ENCODE measurements at places on chromosomes 2 and 18. TPM values are rescaled to one million over a fixed set of nuclear protein-coding genes. Genes with fewer than 3 reads are reported as not detected.
A peak's percentile ranks its signal among the peaks of the same experiment; 100 is the strongest.

Gene DPYSL5
- total RNA-seq: 56.5 TPM

Gene PRKAG3
- not detected for total RNA-seq

Gene DYNAP
- not detected for total RNA-seq

DNA sequence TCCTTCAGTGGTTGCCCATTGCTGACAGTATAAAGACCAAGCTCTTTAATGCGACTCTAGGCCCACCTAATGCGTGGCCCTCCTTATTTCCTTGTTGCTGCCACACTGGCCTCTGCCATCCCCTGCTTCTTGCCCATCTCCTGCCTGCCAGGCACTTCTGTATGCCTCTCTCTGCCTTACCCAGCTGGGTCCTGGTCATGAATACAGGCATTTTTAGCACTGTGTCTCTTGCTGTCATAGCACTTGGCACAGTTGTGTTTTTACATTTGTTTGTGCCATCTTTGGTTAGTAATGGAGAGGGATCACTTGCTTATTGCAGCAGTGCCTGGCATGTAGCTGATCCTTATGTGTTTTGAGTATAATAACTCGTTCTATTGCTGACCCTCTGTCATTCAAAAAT lies 38.7 kb downstream of the MAP4K4 start:
- no peak overlapping the region for H3K4me3 ChIP-seq
- H3K4me1 ChIP-seq: peaks cover 32% of the 10 kb centered on the region
- H3K27ac ChIP-seq: no peak overlapping the region
- DNase-seq: no peak

- H3K27ac ChIP-seq: no peak overlapping the region
- no peaks in the 10 kb centered on the region for H3K27me3 ChIP-seq
- DNase-seq: no peak
These were observed 207.8 kb upstream of the HS6ST1 start for GRCh38 chr2:128526455-128526976.

DNA sequence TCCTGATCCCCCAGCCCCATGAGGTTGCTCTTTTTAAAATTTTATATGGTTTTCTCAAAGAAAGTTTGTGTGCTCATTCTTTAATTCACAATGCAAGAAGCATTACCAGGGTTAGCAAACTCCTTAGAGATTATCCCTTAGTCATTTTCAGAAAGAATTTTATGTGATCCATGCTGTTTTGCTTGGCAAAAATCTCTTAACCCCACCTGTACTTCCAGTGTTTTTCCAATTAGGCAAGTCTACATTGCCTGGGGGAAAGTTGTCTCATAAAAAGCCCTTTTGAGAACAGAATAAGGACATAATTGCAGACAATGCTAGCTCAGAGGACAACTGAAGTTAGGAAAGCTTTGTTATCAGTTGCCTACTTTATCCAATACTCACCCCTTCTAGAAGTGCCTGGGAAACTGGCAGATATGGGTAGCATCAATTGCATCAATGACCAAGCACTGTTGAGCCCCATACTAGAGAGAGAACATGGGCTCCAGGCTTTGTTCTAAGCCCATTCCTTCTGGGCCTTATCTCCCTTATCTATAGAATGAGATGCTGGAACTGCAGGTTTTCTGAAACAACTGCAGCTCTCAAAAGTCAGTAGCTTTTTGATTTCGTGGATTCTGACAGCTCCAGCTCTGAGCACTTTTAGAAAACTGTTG lies 265.9 kb upstream of the SPHKAP start:
- no peaks in the 10 kb centered on the region for H3K4me1 ChIP-seq
- no peak for DNase-seq
- no peak overlapping the region for H3K27ac ChIP-seq
- H3K27me3 ChIP-seq: no peaks in the 10 kb centered on the region

DNA sequence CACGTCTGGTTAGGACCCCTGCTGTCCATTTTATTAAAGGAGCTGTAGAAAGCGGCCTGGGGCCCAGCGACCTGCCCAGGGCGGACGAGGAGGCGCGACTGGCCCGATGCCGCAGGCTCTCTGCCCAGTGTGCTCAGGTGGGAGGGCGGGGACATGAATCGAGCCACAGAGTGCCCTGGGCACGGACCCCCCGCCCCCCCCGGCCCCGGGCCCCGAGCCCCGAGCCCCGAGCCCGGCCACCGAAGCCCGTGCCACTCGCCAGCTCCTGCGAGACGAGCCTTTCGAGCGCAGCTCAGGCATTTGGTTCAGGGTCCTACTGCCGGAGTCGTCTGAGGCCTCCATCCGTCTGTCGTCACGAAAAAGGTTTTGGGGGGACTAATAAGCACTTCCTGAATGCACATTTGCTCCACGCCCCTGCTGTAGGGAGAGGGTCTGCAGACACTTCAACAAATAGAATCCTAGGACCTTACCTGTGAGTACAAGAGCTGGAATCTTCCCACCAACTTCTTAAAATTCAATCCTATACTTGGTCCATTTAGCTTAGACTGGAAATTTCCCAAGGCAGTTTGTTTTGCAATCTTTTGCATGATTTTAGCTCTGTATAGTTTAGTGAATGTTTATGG lies 602 bp upstream of the ADAM17 start:
- peak overlapping the region; percentile 99 for H3K27ac ChIP-seq
- peak overlapping the region; percentile 98 for H3K4me3 ChIP-seq
- no peaks in the 10 kb centered on the region for H3K27me3 ChIP-seq
- H3K36me3 ChIP-seq: no peaks in the 10 kb centered on the region
- DNase-seq: peak; percentile 23

- no peak overlapping the region for H3K27ac ChIP-seq
- no peak for DNase-seq
- no peaks in the 10 kb centered on the region for H3K36me3 ChIP-seq
- H3K4me3 ChIP-seq: no peak overlapping the region
These were observed 24.3 kb downstream of the NCAPH start for GRCh38 chr2:96359866-96360265.

DNA sequence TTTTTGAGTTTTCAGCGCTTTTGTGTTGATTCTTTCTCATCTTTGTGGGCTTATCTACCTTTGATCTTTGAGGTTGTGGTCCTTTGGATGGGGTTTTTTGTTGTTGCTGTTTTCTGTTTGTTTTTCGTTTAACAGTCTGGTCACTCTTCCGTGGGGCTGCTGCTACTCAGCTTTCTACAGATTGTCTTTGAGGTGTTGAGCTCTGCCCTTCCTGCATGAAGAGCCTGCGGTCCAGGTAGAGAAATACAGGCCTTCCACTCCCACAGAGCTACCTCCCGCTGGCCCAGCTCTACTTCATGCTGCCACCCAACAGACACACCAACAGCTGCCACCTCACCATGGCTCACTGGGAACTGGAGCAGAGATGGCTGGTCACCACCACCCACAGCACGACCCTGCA lies 61.7 kb upstream of the RNU4ATAC start:
- no peak for DNase-seq
- H3K4me3 ChIP-seq: no peak overlapping the region
- peaks cover 14% of the 10 kb centered on the region for H3K36me3 ChIP-seq

DNA sequence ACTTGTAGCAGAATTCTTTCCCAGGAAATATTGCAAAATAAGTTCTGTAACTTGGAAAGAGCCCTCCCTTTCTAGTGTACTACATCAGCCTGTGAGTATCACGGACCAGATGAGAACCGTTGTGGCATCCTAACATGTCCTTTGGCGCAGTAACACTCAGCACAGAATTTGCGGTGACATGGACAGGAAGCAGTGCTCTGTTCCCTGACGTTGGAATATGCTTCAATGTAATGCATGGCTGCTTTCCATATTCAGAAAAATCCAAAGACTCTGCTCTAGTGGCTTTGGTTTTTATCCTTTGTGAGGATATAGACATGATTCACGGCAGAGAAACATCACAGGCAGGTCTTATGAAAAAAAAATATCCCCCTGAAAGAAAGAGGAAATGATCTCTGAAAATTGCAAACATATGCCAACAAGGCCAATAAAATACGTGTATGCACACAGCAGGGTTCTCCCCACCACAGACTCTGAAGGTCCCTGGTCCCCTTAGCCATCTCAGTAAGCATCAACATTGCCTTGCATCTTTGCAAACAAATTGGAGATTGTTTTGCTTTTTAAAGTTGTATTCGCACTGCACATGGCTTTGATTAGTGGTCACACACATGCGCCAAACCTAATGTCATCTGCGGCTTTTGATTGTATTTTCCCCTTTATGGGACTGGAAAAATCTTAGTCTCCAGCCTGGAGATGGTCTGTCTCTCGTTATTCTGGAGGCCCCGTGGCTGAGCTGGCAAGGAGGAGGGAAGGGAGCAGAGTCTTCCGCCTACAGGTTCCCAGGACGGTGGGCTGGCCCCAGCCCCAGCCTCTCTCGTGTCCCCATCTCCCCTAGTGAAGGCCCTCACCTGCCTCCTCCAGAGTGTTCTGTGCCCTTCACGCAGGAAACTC lies 122.9 kb downstream of the COPS8 start:
- H3K27ac ChIP-seq: peak overlapping the region; percentile 67
- H3K36me3 ChIP-seq: no peaks in the 10 kb centered on the region
- H3K4me1 ChIP-seq: peaks cover 16% of the 10 kb centered on the region
- H3K27me3 ChIP-seq: no peaks in the 10 kb centered on the region
- no peak overlapping the region for H3K4me3 ChIP-seq

DNA sequence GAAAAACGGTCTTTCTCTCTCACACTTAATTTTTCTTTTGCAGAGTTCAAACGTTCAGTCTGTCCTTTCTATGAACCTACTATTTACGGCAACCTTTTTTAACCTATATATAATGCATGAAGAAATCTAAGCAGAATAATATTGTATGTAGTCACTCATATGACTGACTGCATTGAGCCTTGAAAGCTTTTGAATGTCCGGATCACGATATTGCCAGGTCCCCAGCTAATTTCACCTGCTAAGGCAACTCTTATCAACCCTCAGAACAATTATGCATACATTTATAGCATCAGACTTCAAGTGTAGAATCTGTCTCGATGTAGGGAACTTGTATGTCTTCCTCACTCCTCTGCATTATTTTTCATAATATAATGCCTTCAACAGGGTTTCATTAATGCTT lies 1083.8 kb upstream of the KLHL29 start:
- H3K27ac ChIP-seq: no peak overlapping the region
- no peak for DNase-seq
- H3K4me3 ChIP-seq: no peak overlapping the region
- no peaks in the 10 kb centered on the region for H3K36me3 ChIP-seq
- H3K27me3 ChIP-seq: no peaks in the 10 kb centered on the region

GRCh38 chr2:41930807-41931566 lies 116.8 kb upstream of the PKDCC start:
- peak overlapping the region; percentile 78 for H3K27ac ChIP-seq
- peaks cover 30% of the 10 kb centered on the region for H3K4me1 ChIP-seq
- H3K27me3 ChIP-seq: no peaks in the 10 kb centered on the region
- H3K36me3 ChIP-seq: no peaks in the 10 kb centered on the region
- no peak for DNase-seq

DNA sequence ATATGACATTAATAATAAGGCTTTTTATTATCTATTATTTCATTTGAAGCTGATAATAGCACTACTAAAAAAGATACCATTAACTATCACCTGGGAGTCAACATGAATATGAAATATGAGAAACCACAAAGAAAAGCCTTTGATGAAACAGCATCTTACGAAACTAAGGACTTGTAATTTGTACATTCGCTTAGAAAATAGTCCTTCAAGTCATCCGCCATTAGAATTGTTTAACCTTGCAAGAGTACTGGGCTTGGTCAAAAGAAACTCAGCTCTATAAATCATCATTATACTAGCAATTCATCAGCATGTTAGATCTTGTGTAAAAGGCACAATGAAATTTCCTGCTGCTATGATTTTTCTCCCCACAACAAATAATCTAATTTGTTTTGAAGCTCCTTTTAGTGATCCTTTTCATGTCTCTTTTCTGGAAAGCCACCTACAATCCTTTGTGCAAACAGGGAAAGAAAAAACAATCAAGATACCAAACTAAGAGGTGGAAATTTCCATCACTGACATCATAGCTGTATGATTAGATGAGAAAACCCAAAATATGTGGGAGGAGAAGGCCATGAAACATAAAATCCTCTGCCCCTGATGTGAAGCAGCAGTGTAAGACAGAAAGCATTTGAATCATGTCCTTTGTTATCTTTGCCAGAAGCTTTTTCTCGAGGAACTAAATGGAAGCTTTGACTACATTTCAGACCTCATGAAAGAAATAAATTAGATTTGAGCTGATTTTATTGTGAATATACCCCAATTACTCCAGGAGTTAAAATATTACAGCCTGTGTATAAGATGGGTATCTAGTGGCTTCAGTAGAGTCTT lies 31.2 kb downstream of the SCN9A start:
- H3K4me1 ChIP-seq: no peaks in the 10 kb centered on the region
- H3K27me3 ChIP-seq: no peaks in the 10 kb centered on the region

- DNase-seq: no peak
- H3K27ac ChIP-seq: no peak overlapping the region
- H3K27me3 ChIP-seq: no peaks in the 10 kb centered on the region
- H3K4me3 ChIP-seq: no peak overlapping the region
These were observed 28.5 kb upstream of the MARCHF7 start for GRCh38 chr2:159683817-159684216.

DNA sequence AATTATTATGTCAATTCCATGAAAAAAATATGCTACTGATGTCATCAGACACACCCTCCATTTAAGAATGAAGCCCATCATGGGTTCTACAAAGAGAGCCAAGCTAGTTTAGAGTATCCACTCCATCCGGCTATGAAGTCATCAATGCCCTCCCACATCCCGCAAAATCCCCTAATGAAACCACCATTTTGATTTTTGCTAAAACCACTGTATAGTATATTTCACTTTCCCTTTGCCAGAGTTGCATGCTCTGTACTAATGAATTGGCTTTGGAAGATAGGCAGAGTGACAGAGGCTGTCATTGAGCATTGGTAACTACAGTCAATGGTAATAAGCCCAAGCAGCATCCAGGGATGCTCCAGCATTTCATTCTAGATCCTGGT lies 118.6 kb downstream of the ANKRD44 start:
- no peaks in the 10 kb centered on the region for H3K4me1 ChIP-seq
- no peaks in the 10 kb centered on the region for H3K27me3 ChIP-seq
- no peak for DNase-seq
- no peak overlapping the region for H3K27ac ChIP-seq

DNA sequence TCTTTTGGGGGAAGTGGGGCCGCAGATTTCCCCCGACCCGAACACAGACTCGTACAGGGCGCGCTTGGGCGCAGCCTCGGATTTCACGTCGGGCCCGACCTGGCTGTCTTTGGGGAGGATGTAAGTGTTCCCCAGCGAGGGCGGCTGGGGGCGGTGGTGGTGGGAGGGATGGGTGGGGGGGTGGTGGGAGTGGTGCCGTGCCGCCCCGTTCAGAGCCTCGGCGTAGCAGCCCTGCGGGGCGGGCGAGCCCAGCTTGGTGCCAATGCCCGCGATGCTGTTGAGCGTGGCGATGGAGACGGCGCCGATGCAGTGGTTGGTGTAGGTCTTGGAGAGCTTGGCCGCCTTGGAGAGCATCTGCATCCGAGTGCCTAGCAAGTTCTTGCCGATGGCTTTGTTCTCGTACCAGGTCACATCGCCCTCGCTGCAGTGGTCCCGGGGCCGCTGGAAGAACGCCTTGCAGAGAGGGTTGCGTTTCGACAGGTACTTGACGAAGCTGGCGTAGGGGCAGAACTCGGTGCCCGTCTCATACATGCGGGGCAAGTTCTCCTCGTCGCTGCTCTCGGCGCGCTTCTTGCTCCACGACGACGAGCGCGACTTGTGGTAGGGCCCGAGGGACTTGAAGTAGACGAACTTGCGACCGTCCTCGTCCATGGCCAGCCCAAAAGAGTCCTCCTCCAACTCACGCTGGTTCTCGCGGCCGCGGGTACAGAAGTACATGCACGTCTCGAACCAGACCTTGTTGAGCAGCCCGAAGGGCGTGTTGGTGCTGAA lies 1.3 kb downstream of the KCTD1 start:
- H3K4me1 ChIP-seq: peaks cover 41% of the 10 kb centered on the region
- H3K27ac ChIP-seq: peak overlapping the region; percentile 52
- peaks cover 8% of the 10 kb centered on the region for H3K36me3 ChIP-seq
